ENCODE measurements at places on chromosomes 1 and 21.

DNA sequence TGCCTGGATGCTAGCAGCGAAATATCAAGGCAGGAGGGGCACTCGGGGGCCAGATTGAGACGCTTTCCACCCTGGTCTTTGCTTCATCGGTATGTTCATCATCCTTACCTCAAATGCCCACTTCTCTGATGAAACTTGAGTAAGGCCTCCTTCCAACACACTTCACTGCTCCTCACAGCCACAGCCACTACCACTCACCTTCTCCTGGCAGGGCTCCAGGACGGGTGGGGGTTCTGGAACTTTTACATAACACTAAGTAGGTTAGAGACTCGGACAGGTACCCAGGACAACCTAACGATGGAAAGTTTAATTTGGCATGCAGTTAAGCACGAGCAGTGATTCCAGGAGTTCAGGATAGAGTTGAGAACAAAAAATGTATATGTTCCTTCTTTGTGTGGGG is 73.9 kb upstream of the SPAG17 start:
- DNase-seq, result no peak

DNA sequence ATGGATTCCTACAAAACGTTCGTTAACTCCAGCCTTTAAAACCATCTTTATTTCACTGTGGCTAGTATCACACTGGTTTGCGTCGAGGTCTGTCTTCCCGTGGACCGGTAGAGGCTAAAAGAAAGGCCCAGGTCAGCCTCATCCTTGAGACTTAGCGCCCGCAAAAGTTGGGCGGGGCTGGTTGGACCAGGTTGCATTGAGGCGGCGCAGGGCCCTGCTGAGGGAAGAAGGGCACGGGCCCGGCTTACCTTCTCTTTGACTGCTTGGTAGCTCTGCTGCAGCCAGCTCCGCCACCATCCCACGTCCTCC is 455 bp downstream of the BSDC1 start:
- no peak for DNase-seq

DNA sequence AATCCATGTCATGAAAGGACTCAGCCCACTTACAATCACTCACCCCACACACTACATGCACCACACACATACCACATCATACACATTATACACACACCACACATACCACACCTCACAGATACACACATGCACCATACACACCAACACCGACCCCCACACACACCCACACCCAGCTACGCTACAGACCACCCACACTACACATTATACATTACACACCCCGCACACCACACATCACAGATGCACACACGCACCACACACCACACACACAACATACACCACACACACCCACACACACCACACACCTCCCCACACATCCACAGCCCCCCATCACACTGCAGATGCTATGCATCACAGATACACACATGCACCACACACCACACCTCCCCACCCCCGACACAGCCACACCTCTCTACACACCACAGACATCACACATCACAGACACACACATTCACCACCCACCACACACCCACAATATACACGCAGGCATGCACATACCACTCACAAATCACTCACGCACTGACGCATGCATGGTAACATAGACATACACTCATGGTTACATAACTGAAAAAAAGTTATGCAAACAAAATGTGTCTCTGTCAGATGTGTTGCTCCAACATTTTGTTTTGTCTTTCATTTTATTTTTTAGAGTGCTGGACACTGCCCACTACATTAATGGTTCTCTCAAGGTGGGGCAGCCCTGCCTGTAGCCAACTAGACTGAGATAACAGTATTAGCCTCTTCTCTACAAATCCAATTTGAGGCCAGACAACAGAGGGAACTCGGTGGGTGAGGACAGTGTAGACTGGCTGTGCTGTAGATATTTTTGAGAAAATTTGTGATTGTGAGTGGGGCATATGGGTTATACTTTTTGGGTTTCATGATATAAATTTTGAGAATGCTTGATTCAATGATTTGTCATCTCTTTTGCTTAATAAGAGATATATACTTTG is 15.2 kb upstream of the PGBD2 start:
- DNase-seq, result no peak

GRCh38 chr1:154943649-154944400 is 7.3 kb upstream of the PMVK start:
- no peak for DNase-seq

DNA sequence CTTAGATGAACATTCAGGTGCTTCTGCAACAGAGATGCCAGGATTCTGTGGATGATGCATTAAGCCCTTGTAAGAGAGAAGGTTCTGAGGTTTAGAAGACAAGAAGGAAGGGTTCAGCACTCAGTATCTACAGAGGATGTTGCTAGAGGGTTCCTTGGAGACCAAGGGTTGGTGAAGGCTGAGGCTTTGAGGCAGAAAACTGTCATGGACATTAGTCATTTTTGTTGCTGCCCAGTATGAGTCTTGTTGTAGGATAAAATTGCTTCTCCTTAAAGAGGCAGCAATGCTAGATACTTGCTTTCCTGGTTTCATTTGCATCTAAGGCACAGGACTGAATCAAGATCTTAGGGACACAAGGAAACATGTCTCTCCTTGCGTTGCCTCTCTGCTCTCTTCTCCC is 319.4 kb upstream of the NFIA start:
- no peak for DNase-seq

DNA sequence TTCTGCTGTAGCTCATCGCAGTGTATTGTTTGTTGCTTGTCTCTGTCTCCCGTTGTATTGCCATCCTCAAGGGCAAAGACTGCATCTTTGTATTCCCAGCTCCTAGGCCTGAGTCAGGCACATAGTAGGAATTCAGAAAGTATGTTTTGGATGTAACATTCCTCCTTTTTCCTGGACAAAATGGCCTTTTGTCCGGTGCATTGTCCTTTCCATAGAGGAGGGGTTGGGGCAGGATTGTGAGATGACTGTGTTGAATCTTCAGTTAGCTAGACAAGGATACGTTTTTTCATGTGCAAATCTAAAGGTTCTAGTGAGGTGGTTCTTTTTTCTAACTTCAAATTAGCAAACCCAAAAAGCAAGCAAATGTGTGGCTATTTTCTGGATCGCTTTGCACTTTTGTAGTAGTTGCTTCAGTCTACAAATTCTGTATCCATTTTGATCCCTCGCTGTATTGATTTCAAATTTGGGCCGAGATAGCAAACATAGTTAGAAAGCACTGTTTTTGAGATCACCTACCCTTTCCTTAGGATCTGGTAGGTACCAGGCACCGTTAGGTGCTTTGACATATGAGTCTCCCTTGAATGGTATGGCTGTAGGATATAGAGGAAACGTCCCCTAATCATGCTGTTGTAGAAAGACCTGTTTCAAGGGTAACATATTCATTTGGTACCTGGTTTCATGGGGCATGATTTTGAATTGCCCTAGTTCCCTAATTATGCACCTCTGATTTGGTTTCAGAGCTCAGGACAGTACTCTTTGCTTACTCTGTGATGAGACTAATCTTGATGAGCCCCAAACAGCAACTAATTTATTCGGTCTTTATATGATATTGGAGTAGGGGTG is 1.2 kb downstream of the PPP1R8 start:
- DNase-seq, result no peak

DNA sequence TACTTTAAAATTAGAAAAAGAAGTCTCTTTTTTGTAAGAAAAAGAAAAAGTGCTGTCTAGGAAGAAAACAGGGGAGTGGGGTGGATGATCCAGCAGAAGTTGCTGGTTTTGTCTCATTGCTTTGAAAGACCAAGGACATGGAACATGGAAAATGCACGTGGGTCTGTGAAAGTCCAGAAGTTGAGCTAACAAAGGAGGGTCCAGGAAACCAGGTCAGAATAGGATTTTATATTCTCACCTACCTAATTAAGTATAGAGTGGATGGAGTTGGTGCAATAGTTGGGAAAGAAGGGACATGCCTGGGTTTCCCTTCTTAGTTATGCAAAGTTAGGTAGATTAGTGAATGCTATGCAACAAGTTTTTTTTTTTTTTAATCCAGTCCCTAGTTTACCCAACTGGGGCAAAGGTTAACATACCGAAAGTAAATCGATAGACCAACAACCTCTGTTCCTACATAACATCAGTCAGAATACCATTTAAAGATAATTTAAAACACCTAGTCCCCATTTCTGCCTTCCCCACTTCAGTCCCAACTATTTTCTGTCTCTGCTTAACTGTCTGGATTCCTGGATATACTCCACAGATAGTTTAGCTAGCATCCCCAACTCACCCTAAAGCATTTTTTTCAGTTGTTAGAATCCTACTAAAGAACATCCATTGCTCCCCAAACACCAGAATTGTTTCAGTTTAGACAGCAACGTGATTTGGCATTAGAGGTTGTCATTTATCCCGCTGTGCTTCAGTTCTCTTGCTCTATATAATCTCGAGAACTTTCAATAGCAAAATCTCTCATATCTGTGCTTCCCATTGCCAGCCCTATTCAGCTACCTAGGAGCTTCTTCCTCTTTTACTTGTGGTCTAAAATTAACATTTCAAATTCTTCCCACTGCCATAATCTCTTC is 105.7 kb upstream of the PLPPR5 start:
- no peak for DNase-seq

- DNase-seq, result no peak
These were observed 30.0 kb downstream of the SOX13 start for GRCh38 chr1:204102739-204103430.
